ENCODE measurements at places on chromosomes 7 and 10.

GRCh38 chr7:16084370-16084769, 337.0 kb downstream of the CRPPA start:
- no peak for DNase-seq

GRCh38 chr7:66631471-66631870, 2.8 kb downstream of the KCTD7 start:
- no peak for DNase-seq

- no peak for DNase-seq
These were observed 28.6 kb downstream of the MTURN start for GRCh38 chr7:30163231-30163894.

GRCh38 chr10:23238015-23238414, 45.9 kb downstream of the PTF1A start:
- no peak for DNase-seq

DNA sequence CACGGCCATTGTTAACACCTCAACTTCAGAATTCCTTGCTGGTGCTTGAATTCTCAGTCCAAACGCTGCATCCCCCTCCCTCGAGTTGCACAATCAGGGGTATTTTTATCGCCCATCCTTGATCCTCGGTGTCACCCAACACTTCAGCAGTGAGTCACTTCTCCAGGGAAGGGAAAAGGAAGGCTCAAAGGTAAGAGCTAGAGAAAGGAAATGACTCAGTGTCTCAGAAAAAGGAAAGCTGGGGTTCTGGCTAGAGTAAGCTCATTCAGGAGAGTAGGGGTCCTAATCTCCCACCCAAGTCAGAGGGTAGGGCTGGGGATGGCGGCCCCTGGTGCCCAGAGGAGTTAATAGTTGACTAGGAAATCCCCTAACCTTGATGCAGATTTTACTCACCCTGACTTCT, 39.8 kb upstream of the TRIM8 start:
- DNase-seq = no peak

- no peak for DNase-seq
These were observed 501.6 kb downstream of the PTPRN2 start for GRCh38 chr7:158085741-158086695.

DNA sequence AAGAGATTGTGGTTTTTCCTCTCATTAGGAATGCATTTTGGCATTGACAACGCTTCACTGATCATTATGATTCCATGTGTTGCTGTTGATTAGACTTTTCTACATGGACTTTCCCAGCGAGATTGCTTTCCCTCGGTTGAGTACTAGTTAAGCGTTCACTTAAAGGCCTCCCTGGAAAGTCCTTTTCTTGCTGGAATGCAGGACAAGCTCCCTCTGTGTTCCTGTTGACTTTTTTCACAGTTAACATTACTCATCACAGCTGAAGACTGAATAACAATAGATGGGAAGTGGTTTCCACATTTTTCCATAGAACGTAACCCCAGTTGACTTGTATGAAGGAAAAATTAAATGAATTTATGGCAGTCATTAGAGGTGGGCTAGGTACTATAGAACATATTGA, 2.6 kb upstream of the CAV1 start:
- DNase-seq = no peak

DNA sequence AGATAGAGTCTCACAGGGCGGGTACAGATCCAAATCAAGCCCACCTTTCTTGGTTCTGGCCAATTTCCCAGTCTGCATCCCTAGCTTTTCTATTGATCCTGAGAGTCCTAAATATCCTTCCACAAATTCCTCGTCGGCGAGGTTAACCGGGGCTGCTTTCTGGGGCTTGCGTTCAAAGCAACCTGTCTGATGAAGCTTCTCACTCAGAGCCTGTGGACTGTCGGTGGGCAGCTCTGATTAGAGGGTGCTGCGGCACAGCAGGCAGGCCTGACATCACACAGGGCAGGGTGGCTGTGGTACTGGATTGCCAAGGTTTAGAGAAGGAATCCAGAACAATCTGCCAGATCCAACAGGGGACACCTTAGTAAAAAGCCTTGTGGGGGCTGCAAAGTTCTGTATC, 338.0 kb upstream of the ZMIZ1 start:
- DNase-seq = no peak

Measured in left colon (tissue), 2 donors.